EH (cell line): ENCODE measurements at places on chromosomes 2 and 18.

DNA sequence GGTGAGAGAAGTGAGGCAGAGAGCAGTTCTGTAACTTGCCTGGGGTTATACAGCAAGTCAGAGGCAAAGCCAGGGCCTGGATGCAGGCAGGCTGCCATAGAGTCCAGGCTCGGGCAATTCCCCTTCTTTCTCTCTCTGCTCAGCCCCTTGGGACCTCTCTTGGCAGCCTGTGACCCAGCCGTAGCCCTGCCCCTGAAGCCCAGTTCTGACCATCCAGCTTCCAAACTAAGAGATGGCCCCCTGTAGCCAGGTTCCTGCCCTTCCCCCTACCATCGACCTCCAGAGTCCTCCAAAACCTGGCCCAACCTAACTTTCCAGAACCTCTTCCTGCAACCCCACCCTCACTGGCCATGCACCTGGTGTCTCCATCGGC is 201.2 kb downstream of the CTIF start:
- DNase-seq, result no peak

- DNase-seq, result no peak
These were observed 60.7 kb downstream of the ANKRD62 start for GRCh38 chr18:12154361-12154760.

GRCh38 chr2:235238537-235238936 is 255.3 kb upstream of the AGAP1 start:
- DNase-seq, result peak; percentile 45

DNA sequence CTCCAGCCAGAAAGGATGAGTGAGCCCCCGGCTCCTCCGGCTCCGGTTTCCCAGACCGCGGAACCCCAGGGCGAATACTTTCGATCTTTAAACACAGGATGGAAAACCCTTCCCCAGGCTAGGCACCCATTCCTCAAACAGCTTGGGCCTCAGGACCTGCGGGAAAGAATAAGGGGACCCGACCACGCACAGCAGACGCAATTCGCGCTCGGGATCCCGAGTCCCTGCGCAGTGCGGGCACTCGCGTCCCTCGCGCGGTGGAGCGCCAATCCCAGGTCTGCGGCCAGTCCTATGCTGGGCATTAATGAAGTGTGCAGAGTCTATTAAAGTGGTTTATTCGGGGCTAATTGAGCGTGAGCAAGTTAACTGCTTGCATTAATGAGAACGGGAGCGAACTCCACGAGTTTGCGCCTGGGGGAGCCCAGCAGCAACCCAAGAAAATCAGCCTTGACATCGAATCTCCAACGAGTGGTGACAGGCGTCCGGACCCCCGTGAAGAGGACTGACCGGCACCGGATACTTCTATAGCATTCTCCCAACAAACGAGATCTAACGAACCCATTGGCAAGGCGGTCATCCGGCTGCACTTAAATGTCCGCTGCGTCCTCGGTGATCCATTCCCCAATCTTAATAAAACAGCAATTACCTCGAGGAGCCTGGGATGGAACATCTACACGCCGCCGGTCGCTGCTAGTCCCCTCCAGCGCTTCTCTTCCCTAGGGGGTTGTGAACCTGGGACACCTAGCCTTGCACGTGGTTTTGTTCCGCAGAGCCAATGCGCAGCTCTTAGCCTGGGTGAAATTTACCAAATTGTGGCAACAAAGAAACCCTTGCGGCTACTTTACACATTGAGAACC is 1.6 kb downstream of the OSR1 start:
- peak; percentile 30 for DNase-seq

- DNase-seq, result peak; percentile 72
These were observed 35.3 kb downstream of the CYP26B1 start for GRCh38 chr2:72112401-72112800.

- no peak for DNase-seq
These were observed 125.3 kb upstream of the KLF7 start for GRCh38 chr2:207290833-207291624.

GRCh38 chr2:158312981-158313380 is 143.6 kb downstream of the CCDC148 start:
- no peak for DNase-seq

DNA sequence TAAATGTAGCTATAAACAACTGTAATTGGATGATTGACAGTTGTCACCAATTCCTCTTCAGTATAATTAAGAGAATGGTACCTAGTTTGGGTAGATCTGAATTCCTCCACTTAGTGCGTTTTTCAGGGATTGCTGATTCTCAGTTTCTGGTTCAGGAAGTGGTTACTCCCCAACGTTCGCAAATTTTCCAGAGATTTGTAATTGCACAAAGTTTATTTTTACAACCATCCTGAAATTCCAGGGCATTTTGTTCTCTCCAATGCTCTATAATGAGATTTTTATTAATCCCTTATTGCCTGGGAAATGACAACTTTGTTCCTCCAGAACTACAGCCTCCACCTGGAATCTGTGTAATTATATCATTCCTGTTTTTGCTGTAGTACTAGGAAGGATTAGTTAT is 710.6 kb upstream of the ZEB2 start:
- DNase-seq, result peak; percentile 88
